Suppressor macrophage treated with lipopolysaccharide for 4 hours (primary cell): ENCODE measurements at places on chromosomes 5 and 9.

DNA sequence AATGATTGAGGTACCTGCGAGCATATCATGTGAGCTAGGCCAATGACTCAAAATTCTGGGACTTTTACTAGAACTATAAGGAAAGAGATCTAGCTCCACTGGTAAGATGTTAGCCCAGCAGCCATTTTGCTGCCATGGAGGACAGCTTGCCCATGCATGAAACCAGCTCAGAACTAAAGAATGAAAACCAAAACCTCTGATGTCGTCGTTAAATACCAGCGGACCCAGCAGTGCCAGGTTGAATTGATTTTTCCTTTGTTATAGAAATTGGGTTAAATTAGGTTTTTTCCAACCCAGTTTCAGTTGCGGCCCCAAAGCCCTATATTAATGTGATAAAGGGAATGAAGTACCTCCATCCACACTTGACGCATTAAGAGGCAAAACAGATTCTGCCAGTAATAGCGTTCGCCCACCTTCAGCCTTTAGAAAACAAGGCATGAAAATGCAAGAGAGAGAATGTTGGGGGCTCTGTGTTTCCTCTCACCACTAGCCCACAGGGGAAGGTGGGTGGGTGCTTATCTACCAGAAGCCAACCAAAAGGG, 5.5 kb upstream of the ITK start:
- DNase-seq: no peak

- no peak for DNase-seq
Measured at GRCh38 chr5:135997673-135998335, 31.0 kb upstream of the TGFBI start.

DNA sequence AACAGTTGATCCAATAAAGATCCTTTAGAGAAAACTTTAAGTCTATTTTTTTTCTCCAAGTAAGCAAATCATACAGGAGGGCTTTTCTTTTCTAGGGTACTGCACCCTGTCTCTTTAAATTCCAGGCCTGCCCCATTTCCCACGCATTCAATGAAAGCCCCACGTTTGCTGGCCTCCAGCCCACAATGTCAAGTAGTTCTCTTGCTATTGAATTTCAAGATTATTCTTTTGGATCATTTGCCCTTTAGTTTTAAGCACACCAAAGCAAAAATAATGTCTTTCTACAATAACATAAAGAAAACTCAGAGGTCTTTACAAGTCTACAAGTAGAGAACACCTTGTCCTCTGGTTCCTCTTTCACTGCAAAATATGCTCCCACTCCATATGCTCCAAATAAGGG, 15.6 kb downstream of the MLLT3 start:
- DNase-seq: no peak

GRCh38 chr5:107324071-107324470, 346.7 kb downstream of the EFNA5 start:
- DNase-seq: no peak

DNA sequence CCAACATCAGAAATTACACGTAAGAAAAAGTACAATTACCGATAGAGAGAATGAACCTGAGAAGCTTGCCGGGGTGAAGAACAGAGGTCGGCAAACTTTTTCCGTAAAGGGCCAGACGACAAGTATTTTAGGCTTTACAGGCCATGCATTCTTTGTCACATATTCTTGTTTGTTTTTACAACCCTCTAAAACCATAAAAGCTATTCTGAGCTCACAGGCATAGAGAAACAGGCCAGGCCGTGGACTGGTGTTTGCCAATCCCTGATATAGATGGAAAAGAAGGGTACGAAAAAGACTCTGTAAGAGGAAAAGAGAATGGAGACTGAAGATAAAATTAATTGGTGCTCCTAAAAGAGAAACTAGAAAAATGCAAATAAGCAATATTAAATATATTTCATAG, 15.4 kb downstream of the SFXN1 start:
- no peak for DNase-seq

GRCh38 chr5:16901021-16901644, 35.0 kb downstream of the MYO10 start:
- no peak for DNase-seq

GRCh38 chr9:135290566-135290965, 189.0 kb upstream of the PPP1R26 start:
- DNase-seq: no peak

DNA sequence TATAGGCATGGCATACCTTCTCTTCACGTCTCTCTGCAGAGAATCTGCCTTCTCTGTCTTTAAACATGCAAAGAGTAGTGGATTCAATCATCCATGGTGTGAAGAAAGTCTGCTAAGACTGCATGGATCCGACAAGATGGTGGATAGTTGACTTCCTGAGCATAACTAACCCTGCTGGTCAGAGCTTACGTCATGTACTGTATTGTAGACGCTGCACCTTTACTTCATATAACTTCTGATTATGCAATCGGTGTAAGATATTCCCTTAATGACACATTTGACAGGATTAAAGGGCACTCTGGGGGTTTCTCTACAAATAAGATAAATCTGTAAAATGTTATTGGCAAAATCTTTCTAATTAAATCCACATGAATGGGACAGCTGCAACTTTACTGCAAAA, 240.3 kb upstream of the NREP start:
- no peak for DNase-seq

DNA sequence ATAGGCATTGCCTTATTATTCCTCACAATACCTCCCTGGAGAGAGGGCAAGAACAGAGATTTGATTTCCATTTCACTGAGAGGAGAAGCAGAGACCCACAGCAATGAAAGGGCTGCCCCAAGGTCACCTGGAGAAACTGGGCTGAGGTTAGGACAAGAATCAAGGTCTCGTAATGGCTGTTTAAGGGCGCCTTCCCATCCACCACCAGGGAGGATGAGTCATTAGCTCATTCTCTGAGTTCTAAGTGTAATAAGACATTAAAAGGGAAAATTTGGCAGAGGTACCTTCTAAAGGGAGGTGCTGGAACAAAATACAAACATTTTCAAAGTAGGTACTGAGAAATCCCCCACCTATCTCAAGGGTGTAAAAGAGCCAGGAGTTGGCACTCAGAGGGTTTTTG, 52.6 kb upstream of the TCERG1 start:
- DNase-seq: no peak

GRCh38 chr9:122186777-122187470, 27.2 kb downstream of the MORN5 start:
- no peak for DNase-seq

GRCh38 chr9:87720173-87720572, 5.7 kb upstream of the CTSL start:
- no peak for DNase-seq

DNA sequence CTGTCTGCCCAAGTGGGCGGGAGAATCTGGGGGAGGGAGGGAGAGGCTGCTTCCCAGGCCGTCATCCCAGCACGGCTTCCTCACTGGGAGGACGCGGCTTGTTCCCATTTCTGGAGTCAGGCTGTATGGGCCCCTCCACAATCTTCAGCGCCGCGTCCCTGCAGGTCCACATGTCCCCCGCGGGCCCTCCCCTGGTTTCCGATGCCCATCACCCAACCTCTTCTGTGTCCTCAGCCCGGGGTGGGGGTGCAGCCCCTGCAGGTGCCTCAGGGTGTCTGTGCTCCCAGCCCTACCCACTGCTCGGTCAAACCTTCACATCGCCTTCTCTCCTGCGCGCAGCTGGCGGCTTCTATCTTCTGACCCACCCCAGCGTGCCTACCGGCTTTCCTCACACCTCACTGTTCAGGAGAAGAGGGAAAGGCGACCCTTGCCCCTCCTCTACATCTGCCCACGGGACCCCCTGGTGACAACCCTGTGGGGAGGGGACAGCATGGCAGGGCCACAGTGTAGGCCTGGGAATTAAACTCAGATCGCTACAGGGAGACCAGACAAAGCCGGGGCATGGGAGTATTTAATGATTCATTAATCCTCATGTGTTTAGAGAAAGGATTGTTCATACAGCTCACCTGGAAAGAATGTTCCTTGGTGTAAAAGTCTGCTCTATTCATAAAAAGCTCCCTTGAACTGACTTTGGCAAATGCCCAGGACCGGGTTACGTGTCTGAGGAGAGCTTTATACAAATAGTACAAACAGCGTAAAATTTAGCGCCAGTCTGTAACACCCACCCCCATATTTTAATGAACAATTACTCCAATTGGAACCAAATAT, 145.1 kb downstream of the IRX1 start:
- no peak for DNase-seq

DNA sequence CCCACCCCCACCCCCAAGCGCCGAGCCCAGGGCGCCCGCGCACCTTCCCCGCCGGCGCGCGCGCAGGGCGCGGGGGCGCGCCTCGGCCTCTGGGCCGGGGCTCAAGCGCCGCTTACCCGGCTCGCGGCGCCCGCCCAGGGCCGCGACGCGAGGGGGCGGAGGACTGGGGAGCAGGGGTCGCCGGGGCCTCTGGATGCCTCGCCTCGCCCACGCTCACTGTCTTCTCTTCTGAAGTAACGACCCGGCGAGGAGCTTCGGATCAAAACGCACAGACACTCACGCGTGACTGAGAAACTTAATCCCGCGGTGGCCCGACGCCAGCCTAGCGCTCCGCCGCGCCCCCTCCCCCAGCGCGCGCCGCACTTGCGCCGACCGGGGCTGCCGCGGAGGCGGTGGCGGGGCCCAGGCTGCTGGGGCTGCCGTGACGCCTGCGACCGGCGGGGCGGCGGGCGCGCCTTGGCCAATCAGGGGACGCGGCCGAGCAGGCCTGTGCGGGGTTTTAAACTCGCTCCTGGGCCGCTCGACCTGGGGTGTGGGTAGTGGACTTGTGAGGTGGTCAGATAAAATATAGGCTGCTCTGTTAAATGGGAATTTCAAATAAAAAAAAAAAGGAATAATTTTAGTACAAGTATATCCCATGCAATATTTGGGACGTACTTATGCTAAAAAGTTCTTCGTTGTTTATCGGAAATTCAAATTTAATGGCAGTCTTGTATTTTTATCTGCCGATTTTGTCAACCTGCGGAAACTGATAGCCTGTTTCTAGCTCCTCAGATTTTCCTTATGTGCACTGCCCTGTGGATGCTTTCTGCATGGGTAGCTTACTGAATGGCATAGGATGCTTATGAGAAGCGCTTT, at the start of gene MPDZ:
Gene MPDZ (minus strand): TSS at position 409 of the 858 bp plus-strand sequence. CDS start 29,377 bp downstream, outside the sequence.
- DNase-seq: no peak

- DNase-seq: peak; percentile 97
Measured at GRCh38 chr5:133025804-133026663, at the start of gene ZCCHC10. Gene ZCCHC10 (minus strand): TSS chr5:133026549. CDS start chr5:133026537, 12 bp downstream.

- DNase-seq: no peak
Measured at GRCh38 chr9:9499546-9499945, 1113.3 kb downstream of the PTPRD start.

- DNase-seq: no peak
Measured at GRCh38 chr5:57452885-57453284, 29.7 kb downstream of the ACTBL2 start.

DNA sequence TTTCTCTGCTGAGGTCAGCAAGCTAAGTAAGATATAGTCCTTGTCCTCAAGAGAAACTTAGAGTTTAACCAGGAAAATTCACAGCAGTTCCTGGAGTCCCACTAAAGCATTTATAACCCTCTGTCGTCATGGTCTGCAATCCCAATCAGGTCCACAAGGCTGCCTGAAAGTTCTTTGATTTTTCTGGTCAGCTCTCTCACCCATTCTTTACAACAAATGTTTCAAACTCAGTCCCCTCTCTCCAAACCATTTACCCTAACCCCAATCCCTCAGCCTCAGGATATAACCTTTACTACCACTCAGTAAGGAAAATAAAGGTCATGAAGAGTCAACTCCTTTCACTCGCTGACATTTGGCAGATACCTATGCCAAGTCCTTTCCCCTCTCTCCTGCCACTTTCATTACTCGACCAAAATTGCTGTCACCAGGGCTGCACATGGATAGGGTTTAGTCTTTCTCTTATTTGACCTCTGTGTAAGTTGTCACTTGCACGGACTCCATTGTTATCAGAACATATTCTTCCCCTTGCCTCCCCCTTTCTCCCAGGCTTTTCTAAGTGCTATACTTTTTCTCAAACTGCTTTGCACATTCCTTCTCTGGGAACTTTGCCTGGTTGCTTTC, 936.6 kb downstream of the NR2F1-AS1 start:
- DNase-seq: no peak

DNA sequence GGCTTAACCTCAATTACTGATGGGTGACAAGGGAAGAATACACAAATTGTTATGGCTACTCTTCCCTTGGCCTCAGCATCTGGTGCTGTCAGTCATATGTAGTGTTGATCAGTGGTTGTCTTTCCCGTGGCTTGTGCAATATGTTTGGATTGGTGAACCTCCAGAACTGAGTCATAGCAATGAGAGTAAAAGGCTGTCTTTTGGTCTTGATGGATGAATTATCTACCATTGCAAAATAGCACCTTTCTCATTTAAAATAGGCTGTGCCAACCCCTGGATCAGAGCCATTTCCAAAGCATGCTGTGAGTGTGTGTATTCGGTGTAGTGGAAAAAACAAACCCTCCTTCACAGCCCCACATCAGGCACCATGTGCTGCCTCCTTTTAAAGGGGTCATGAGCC, 14.6 kb upstream of the F2R start:
- DNase-seq: no peak

- no peak for DNase-seq
Measured at GRCh38 chr9:79254900-79255650, 316.7 kb upstream of the TLE4 start.

GRCh38 chr9:93942161-93942560, 13.0 kb downstream of the BARX1 start:
- peak; percentile 39 for DNase-seq

DNA sequence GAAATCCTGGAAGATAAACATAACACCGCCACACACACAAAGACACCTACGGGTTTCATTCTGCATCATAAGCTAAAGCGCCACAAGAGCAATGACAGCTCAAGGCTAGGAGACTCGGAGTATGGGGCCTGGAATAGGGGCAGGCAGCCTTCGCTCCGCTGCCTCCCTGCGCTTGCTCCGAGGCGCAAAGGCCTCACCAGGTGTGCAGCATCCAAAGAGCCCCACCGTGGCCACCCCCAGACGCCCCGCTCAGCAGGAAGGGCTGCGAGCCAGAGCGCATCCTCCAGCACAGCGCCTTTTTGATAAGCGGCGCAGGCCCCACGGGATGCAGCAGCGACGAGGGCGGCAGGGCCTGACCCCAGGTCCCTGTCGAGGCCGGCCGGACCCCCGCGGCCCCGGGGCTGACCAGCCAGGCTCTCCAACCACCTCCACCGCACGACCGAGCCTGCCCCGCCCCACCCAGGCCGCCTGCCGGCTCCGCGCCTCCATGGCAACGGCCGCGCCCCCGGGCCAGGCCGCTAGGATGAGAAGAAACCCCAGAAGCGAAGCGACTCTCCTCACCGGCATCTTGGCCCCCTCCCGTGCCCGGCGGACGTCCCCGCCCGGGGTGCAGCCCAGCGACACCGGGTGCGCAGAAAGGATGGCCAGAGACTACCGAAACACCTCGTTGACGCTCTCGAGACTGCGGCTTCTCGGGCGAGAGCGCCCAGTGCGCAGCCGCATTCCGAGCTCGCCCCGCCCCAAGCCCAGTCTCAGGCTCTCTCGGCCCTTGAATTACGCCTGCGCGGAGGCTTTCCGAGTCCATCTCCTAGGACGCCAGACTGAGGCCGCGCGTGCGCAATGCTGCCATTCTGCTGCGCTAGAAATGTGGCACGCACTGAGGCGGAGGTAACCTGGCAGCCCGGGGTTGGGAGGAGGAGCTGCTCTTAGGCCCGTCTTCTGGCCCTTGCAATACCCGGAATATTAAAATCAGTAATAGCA, at the start of gene KIF3A:
Gene KIF3A (minus strand): TSS at position 694 of the 981 bp plus-strand sequence. CDS start 127 bp downstream, at position 567.
- peak; percentile 99 for DNase-seq

- DNase-seq: no peak
Measured at GRCh38 chr5:187042-187431, 4.3 kb upstream of the LRRC14B start.
